ENCODE measurements at places on chromosomes 6 and 20. TPM values are rescaled to one million over a fixed set of nuclear protein-coding genes. Genes with fewer than 3 reads are reported as not detected.

ZBTB46 gene
- total RNA-seq: 0.53 TPM

DNMT3B gene
- total RNA-seq: 2.2 TPM

ROS1 gene
- total RNA-seq: not detected

C6orf52 gene
- total RNA-seq: 0.88 TPM

POU5F1 gene
- not detected for total RNA-seq

SLC32A1 gene
- total RNA-seq: not detected

RAET1E gene
- not detected for total RNA-seq

BFSP1 gene
- 3.2 TPM for total RNA-seq

EPB41L2 gene
- total RNA-seq: 24.8 TPM

DNA sequence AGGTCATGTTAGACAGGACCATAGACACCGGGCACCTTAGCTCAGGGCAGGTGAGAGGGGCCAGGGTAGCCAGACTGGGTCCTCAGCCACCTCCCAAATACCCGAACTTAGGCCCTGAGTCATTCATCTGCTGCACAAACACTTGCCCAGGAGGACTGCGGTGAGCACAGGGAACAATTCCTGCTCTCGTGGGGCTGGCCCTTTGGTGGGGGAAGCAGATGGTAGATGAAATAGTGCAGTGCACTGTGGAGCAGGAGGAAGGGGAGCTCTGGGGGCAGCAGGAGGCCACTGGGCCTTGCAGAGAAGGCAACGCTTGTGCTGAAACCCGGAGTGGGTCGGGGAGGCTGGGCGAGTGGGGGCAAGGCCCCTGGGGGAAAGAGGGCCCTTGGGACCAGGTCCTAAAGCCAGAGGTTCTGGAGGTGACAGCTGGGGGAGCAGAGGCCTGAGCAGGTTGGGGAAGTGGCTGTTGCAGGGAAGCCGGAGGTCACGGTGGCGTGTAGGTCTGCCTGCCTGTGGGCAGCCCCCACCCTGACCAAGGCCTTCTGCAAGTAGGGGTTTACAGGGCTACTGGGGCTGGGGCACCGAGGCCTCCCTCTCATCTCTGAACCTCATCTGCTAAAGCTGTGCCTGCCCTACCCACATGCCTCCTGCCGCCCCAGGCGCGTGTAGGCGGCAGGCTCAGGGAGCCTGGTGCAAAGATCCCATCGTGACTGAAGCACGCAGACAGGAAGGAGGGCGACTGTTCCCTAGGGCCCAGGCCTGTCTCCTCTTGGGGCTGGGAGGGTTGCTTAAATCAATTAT lies 4.7 kb upstream of the NPBWR2 start:
- DNase-seq: no peak

DNA sequence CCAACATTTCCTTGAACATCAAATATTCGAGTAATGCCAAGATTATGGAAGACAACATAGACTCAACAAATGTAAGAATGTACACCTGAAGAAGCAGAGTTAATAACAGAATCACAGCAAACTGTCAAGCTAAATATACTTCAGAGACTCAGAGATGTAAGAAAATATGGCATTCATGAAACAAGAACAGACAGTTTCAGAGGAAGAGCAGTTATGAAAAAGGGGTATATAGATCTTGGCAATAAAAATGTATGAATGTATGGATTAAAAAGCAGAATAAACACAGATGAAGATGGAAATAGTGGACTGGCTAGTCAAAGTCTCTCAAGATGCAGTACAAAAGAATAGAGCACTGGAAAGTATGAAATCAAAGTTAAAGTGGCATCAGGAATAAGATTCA lies 18.4 kb downstream of the RRAGD start:
- DNase-seq: no peak

DNA sequence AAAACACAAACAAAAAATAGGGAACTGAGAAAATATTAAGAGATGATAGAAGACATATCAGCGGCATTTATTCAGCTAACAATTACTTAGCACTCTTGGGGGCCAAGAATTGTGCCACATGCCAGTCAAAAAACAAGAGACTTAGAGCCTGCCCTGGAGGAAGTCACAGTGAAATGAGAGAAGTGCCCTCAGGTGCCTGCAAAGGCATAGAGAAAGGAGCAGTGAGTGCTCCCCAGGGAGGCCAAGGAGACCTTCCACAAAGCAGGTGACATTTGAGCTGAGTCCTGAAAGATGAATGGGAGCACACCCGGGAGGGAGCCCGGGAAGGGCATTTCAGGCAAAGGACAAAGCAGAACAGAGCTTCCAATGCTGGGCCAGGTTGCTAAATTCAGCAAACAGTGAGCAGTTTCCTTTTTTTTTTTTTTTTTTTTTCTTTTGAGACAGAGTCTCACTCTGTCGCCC lies 184.7 kb upstream of the JARID2 start:
- DNase-seq: no peak

DNA sequence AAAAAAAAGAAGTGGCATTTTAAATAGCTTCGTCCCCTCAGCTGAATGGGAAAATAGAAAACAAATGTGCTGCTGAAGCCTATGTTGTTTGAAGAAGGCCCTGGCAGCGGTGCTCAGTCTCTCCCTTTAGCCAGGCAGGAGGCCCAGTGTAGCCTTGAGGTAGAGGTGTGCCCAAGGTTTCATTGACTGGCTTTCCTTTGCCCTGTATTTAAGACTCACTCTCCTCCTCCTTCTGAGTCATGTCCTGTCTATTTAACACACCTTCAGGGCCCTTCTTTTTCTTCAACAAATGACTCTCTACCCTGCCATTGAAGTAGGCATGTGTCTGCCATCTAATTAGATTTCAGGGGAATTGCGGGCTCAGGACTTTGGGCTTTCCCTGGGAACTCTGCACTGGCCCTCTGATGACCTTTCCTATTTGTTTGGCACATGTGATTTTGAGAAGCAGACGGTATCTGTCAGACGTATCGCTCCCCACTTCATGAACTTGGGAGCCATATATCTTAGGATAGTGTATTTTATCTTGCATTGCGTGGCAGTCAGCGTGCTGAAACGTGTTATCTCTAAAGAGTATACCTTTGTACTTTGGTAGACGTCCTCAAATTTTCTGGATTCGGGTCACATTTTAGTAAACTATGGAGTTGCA lies 4.3 kb downstream of the TJAP1 start:
- no peak for DNase-seq

DNA sequence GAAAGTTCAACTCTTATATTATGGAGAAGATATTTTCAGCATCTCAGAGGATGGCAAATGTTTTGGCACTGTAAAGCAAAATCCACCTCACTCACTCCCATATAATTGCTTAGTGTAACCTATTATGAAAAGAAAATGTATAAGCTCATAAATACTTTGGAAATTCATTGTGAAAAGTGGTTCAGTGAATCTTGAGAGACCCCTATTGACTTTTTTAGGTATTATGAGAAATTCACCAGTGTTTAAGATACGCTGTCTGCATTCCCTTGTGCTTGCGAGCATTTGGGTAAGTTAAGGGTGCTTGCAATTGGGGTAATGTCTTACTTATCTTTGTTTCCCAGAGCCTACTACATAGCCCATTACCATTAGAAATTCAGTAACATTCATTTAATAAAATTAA lies 66.3 kb upstream of the BMP5 start:
- DNase-seq: no peak

DNA sequence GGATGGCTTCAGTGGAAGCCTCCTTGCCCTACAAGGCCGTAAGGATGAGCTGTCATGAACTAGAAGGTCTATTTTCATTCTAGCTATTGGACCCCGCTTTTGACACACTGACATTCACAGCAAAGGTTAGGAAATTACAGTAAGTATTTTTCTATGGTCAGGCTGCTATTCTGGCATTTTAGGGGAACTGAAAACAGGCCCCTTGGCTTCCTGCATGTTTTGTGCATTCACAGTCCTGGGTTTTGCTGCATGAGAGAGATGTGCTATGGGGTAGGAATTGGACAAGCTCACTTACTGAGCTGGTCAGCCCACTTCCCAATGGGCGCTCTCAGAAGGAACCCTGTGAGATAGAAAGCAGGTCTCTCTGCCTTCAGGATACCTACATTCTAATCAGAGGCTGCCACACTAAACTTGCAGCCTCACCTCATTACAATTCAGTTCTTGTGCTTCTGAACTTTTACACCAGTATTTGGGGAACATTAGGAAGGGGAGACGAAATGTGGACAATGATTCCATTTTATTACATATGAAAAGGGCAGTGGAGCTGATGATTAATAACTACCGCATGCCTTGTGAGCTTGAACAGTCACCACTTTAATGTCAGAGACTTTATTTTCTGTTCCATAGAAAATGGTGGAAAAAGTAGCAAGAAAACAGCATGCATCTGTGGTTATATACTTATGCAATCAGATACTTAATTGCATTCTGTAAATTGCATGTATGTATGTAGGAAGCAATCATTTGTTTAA lies 86.6 kb upstream of the TAB2 start:
- no peak for DNase-seq

DNA sequence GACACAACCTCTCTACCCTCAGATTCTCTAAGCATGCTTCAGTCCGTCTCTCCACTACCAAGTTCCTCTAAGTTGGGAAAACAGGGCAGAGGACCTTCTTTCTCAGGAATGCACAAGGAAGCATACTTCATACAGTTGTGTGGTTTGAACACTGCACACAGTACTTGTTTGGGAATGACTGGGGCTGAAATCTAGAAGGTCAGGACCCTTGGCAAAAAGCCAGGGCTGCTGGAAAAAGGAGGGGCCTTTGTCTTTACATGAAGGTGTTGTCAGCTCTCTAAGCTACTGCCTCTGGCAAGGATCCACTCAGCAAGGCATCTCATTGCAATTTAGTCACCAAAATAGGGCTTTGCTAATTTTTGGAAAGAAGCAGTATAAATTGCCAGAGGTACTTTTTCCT lies 20.7 kb upstream of the HEY2 start:
- no peak for DNase-seq

DNA sequence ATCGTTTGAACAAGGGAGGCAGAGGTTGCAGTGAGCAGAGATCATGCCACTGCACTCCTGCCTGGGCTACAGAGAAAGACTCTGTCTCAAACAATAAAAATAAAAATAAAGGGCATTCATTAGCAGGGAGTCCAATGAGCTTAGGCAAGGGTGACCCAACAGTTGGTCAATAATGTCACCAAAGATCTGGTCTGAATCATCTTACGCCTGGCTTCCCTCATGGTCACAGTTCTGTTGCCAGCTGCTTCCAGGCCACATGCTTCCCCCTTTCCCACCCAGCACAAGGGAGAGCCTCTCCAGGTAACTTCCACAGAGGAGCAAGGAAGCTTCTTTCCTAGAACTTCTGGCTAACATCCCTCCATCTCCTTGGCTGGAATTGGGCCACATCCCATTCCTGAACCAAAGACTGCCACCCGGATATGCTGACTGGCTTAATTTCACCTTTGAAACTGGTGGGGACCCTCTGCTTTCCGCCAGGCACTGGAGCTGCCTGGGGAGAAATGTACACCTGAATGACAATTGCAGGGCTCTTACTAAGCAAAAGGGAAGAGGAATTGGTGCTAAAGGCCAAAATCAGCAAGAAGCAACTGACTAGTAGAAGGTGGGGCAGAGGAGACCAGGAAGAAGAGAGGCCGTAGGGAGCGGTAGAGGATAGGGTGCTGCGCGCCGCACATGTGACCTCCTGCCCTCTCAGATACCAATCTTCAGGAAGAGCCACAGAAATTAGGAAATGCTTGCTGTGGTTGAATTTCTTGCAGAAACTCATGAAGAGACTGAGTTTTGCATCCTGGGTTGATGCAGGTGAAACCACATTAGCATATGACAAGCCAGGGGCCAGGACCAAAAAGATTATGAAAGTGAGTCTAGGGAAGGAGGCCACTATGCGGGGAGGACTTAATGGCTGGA lies 8.3 kb upstream of the SCML4 start:
- DNase-seq: no peak

All from activated CD4-positive, alpha-beta memory T cell treated with anti-CD3 and anti-CD28 coated beads, Interleukin-2, amount 10 ng/mL, durations not matched to agents 7 days and 5 days (primary cell).